CD4-positive, alpha-beta T cell treated with Interleukin-15 for 1 hour (primary cell): ENCODE measurements at places on chromosomes 4 and X.

GRCh38 chrX:41344053-41344452 is 10.1 kb downstream of the DDX3X start:
- DNase-seq = no peak

DNA sequence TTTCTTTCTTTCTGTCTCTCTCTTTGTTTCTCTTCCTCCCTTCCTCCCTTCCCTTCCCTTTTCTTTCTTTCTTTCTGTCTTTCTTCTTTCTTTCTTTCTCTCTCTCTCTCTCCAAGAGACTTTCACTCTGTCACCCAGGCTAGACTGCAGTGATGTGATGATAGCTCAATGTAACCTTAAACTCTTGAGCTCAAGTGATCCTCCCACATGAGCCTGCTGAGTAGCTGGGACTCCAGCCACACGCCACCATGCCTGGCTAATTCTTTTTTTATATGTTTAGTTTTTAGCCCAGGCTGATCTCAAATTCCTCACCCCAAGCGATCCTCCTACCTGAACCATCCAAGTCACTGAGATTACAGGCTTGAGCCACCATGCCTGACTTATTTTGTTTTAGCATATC is 64.3 kb upstream of the EMCN start:
- no peak for DNase-seq

GRCh38 chr4:25141592-25141991 is 18.7 kb downstream of the SEPSECS start:
- no peak for DNase-seq

- DNase-seq = no peak
Measured at GRCh38 chrX:43450355-43450754, 205.7 kb upstream of the MAOA start.

- DNase-seq = no peak
Measured at GRCh38 chrX:19886883-19887531, 393 bp downstream of the SH3KBP1 start.
